ENCODE measurements at places on chromosomes 16 and 17.

DNA sequence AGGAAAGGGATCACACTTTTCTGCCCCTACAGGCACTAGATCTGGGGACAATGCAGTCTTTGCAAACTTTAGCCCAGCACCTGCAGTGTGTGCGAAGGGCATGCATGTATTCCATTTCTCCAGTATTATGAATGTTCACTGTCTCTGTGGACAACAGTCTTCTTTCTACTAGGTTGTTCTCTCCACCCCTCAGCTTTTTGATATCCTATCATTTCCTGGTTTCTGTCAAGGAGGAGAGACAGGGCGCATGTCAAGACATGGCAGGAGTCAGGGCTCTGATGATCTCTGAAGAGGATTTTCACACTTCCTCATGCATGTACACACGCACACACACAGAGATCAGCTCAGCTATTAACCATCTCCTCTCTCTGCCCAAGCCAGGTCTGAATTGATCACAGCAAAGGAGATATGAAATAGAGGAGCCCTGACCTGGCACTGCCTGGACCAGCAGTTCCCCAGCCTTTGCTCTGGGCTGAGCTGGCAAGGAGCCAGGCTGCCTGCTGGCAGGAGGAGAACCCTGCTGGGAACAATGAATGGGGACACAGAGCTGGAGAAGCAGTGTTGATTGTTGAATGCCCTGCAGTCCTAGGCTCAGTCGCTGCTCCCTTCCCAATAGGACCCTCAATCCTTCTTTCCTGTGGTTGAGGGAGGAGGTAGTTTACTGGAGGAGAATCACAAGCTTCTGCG is 2.6 kb downstream of the GPR179 start:
- DNase-seq, result no peak

- DNase-seq, result peak; percentile 94
These were observed at the start of gene PCGF2 for GRCh38 chr17:38748149-38748891. PCGF2 (minus strand) TSS chr17:38748336; CDS start chr17:38740402, 7,934 bp downstream.

GRCh38 chr17:64387145-64387473 is 3.6 kb downstream of the PECAM1 start:
- DNase-seq, result no peak

GRCh38 chr16:54051821-54052220 is 234.8 kb downstream of the IRX3 start:
- DNase-seq, result no peak

- DNase-seq, result no peak
These were observed 406.2 kb upstream of the PSMD7 start for GRCh38 chr16:73890186-73891128.

DNA sequence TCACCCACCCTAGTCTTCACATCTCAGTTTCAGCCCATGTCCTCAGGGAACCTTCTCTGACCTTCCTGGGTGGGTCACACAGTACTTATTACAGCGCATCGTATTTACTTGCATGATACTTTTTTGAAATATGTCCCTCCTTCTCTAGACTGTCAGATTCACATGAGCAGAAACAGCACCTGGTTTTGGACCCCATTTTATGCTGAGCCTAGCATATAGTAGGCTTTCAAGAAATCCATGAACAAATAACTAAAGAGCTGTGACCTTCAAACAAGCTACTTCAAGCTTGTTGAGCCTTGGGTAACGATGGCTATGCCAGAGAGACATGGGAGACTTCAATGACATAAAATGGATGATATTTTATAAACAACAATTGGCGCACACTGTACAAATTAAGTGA is 150.3 kb downstream of the GRIN2A start:
- DNase-seq, result no peak

- DNase-seq, result no peak
These were observed 8.3 kb downstream of the SLC7A6 start for GRCh38 chr16:68272507-68273209.

- DNase-seq, result no peak
These were observed 228.8 kb downstream of the SEC14L1 start for GRCh38 chr17:77369544-77369971.

DNA sequence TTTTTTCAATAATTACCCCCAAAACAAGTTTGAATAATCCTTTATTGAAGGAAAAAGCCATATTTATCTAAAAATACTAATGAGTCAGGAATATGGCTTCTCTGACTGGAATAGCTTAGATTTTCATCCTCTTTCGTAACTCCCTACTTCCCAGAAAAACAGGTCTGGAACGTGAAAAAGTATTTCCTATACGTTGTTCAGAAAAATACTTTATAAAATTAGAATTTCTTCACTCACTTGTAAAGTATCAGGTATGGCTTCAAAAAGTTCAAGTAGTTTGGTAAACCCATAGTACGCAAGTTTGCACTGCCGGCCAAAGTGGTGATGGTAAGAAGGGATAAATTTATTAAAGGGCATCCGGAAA is 33.7 kb downstream of the MARF1 start:
- no peak for DNase-seq

DNA sequence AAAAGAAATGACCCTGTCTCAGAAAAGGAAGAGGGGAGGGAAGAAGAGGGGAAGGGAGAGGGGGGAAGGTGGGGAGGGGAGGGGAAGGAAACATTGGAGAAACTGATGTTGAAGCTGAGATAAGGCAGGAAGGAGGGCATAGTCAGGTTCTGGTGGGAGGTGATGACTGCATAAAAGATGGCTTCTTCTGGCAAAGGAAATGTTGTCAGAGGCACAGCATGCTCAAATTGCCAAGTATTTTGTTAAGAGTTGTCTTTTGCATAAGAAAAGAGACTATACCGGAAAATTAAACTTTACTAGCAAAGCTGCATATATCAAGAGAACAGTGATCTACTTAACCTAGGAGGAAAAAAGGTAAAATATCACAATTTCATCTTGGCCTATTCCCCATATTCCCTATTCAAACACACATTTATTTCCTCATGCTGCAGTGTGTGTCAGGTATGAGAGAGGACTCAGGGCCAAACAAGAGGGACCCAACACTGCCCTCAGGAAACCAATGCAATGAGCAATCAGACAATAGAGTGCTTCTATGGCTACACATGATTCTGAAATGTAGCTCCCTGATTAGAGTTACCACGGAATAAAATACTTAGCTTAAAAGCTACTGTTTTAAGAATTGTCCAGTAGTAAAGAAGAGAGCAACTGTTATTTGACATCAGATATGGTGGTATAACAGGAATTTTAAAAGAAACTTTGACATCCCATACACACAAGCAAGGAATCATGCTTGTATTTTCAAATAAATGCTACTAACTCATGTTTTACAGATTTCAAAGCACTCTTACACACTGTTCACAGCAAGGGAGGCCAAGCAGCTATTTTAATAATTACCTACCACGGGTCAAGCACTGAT is 80.9 kb downstream of the PARN start:
- no peak for DNase-seq

- no peak for DNase-seq
These were observed 10.2 kb upstream of the NFATC3 start for GRCh38 chr16:68074850-68075555.

GRCh38 chr16:56711862-56712261 is 18.1 kb upstream of the NUP93 start:
- no peak for DNase-seq

GRCh38 chr17:14198013-14198412 is 38.6 kb downstream of the CDRT15 start:
- no peak for DNase-seq

DNA sequence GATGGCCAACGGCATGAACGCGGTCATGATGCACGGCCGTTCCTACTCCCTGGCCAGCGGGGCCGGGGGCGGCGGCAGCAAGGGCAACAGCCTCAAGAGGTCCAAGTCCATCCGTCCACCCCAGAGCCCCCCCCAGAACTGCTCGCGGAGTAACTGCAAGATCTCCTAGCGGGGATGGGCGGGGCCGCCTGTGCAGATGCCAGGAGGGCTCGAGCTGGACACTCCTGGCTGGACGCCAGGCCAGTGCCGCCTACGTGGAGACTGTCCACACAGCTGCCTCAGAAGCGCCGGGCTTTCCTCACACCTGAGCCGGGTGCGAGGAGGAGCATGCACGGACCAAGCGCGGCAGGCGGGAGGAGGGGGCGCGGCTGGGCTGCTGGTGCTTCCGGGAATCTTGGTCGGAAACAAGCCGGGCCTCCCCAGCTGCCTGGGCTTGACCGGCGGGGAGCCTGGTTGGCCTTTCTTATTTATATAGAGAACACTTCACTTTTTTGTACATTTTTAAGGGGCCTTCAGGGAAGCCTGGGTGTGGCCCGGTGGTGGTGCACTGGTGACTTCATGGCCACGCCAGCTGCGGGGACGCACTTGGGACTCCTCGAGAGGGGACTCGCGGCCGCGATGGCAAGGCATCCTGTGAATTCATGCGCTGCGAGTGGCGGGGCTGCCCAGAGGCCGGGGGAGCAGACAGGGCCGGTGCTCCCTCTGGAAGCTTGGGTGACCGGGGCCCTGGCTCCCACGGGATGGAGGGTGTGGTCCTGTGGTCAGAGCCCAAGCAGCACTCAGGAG is 3.1 kb upstream of the WFIKKN1 start:
- DNase-seq, result no peak

DNA sequence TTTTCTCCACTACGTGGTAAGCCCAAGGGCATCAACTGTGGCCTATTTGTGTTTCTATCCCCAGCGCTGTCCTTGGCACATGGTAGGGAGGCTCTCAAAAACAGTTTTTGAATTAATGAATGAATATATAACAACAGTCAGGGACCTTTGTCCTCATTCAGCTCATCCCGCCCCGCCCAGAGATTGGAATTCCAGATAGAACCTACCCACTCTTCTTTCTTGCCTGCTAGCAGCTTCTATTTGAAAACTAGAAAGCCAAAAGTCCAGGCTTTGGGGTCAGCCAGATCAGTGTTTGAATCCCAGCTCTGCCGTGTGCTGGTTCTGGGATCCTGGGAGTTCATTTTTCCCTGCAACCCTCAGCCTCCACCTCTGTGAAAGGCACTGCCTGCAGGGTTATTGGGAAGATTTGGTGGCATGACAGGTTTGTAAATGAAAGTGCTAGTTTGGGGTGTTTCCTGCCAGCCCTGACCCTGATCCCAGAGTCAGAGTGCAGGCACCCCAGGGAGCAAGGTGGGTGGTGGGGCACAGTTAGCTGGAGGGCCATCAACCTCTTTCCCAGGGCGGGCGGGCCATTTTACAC is 4.5 kb downstream of the NHERF1 start:
- DNase-seq, result no peak

DNA sequence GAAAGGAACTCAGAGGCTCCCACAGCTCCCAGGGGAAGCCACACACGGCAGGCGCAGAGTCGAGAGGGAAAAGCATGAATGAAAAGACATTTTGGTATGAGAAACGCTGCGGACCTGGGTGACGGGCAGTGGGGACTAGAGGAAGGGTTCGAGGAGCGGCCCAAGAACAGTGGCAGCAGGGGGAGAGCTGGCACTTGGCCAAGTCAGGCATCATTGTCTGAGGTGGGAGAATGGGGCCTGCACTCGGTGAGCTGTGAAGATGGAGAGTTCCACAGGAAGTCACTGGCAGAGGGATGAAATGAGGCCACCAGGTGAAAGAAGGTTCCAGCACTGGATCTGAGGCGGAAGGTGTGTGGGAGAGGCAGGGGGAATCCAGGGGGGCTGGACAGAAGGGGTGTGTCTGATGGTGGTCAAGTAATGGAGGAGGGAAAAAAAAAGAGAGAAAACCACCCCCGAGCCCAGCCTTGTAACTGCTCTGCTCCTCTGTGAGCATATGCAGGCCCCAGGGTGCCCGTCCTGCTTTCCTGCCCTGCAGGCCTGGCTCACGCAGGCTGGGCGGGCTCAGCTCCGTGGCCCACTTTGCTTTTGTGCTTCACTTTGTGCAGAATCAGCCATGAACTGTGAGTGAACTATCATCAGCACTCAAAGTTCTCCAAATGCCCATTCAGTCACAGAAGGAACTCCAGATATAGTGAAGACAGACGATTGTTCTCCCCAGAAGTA is 31.8 kb downstream of the TMEM204 start:
- no peak for DNase-seq

DNA sequence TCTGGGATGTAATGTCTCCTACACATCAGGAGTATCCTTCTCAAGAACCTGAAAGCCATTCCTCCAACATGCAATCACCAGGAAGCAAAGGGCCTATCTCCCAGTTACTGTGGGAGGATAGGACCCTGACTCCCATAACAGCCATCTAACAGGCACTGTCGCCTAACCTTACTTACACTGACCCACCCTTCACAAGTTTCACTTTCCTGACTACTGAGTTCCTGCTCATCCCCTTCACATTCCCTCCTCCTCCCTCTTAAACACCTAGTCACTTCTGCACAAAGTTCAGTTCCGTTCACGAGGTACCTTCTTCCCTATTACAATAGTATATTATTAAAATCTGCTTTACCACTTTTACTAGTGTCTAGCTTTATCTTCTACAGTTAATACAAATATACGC is 1.3 kb downstream of the C17orf67 start:
- no peak for DNase-seq

- DNase-seq, result no peak
These were observed 6.5 kb downstream of the DPEP2 start for GRCh38 chr16:67992661-67993206.

- no peak for DNase-seq
These were observed 16.2 kb downstream of the WWOX start for GRCh38 chr16:78115659-78116058.
